Stromal cell of bone marrow (primary cell): ENCODE measurements at places on chromosomes 7 and 10.

DNA sequence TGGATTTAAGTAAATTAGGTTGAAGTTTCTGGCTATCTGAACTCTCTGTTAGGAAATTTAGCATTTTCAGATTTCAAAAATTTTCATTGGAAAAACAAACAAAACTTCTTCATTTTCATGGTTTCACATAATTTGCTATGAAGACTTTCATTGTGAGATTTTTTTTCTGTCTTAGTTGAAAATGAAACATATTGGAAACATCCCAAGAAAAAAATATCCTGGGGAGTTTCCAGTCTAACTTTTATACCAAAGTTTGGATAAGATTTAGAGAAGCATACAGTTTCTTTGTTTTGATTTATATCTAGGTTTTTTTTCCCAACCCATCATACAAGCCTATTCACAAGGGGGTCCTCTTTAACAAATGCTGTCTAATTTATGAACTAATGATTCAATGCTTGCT, 300.5 kb upstream of the SEMA3A start:
- no peak for DNase-seq

GRCh38 chr7:139582671-139583155, 59.2 kb downstream of the CLEC2L start:
- DNase-seq, result no peak

DNA sequence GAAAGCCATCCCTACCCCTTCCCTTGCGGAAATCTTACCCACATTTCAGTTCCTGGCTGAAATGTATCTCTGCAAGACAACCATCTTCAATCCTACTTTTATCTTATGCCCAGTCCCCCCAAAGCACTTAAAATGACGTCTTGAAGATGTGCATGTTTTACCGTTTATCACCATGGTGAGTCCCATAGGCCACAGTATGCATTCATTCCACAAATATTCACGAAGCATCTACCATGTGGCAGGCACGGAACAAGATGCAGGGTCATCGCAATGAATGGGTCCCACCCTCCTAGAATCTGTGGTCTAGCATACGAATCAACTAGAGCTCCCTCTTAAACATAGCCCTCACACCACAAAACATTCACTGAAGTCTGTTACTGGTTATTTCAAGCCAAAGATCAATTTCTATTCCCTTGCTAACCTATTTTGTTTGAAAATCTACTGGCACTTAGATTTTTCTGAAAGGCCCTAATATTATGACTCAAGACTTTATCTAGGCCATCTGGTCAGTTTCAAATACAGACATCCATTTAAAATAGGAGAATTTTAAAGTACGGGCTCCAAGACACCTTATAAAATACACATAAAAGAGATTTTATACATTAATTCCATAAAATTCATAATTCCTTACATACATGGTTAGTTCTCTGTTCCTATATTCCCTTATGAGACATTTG, 99.4 kb downstream of the PARD3 start:
- no peak for DNase-seq

DNA sequence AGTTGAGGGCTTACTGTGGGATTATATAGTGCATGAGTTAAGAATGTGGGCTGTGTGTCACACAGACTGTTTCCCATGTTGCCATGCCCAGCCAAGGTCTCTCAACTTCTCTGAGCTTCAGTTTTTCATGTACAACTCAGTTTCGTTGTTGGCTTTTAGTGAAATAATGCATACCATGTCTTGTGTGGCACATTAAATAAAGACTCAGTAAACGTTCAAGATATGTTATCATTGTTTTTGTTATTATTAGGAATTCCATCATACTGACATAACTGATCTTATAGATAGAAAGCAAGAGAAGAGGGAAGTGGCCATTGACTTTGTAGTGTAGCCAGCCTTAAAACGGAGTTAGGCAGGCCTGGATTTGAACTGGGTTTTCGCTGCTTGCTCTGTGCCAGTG, 2.9 kb downstream of the CDK14 start:
- DNase-seq, result no peak

DNA sequence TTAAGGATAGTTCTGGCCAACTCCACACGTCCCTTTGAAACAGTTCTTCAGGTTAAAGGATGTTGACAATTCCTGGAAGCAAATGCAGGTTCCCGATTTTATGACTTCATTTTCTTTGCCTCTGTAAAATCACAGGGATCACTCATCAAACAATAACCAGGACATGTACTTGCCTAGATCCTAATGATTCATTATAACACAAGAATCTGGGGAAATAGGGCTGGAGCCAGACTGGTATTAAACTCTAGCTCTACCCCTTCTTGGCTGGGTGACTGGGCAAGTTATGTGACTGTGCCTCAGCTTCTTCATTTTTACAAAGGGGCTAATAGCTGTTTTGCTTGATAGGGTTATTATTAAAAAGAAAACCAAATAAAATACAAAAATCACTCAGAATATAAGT, 56.0 kb upstream of the KCND2 start:
- DNase-seq, result no peak

GRCh38 chr7:3191548-3191947, 109.5 kb upstream of the SDK1 start:
- no peak for DNase-seq

- DNase-seq, result no peak
Observed at GRCh38 chr7:155405399-155406318, 52.3 kb upstream of the EN2 start.

- no peak for DNase-seq
Observed at GRCh38 chr10:89309156-89310055, 7.6 kb downstream of the IFIT2 start.

GRCh38 chr7:41998041-41998440, 239.0 kb downstream of the GLI3 start:
- no peak for DNase-seq

DNA sequence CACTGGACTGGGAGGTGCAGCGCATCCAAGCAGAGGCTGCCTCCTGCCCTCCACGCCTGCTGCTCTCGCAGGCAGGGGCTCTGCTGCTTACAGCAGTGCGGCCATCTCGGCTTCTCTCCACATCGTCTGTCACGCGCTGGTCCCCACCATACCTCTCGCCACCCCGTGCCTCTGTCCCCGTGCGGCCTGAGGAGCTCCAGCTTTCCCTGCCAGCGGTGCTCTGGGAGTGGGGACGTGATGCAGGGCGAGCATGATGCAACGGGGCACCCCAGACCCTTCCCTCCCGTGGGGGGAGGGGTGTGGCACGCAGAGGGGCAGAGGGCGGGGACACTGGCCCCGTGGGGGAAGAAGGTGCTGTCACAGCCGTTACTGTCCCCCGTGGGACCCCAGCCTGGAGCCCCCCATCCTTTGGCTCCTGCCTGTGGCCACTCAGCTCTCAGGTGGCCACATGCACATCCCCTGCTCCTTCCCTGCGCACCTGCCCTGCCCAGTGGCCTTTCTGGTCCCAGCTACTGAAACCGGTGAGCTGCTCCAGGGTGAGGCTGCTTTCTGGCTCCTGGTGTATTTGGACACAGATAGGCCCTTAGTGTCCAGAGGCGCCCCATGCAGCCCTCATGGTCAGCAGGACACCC, 9.0 kb downstream of the GET4 start:
- DNase-seq, result no peak

DNA sequence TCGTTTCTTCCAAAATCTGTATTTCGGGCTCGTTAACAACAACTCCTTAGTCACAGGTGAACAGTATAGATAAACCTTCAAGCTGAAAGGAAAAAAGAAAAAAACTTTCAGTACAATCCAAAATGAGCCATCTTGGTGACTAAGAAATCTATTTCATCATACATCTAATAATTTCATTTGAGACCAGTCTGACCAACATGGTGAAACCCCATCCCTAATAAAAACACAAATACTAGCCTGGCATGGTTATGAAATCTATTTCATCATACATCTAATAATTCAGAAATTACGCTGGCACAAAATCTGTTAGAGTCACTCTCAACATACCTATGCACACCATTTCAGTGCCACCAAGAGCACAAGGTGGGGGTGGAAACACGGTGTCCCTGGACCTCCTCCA, 8.8 kb downstream of the DCLRE1C start:
- DNase-seq, result no peak

- DNase-seq, result peak; percentile 29
Observed at GRCh38 chr7:97971990-97972943, 17.7 kb downstream of the OCM2 start.

- peak; percentile 31 for DNase-seq
Observed at GRCh38 chr7:135758531-135758932, 9.9 kb upstream of the FAM180A start.

DNA sequence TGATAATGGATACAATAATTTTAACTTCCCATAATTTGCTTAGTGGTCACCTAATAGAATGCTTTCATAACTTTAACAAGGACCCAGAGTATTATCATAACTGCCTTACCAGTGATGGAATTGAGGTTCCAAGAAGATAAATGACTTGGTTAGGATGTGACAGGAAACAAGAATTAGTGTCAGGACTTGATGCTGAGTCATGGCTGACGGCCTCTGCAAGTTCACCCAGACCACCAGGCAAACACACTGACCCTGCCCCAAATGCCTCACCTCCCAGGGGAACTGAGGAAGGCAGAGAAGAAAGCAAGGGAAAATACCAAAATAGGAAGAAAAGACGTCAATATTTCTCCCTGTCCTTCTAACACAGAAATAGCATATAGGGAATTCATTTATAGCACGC, 636.3 kb downstream of the PARD3 start:
- DNase-seq, result no peak

DNA sequence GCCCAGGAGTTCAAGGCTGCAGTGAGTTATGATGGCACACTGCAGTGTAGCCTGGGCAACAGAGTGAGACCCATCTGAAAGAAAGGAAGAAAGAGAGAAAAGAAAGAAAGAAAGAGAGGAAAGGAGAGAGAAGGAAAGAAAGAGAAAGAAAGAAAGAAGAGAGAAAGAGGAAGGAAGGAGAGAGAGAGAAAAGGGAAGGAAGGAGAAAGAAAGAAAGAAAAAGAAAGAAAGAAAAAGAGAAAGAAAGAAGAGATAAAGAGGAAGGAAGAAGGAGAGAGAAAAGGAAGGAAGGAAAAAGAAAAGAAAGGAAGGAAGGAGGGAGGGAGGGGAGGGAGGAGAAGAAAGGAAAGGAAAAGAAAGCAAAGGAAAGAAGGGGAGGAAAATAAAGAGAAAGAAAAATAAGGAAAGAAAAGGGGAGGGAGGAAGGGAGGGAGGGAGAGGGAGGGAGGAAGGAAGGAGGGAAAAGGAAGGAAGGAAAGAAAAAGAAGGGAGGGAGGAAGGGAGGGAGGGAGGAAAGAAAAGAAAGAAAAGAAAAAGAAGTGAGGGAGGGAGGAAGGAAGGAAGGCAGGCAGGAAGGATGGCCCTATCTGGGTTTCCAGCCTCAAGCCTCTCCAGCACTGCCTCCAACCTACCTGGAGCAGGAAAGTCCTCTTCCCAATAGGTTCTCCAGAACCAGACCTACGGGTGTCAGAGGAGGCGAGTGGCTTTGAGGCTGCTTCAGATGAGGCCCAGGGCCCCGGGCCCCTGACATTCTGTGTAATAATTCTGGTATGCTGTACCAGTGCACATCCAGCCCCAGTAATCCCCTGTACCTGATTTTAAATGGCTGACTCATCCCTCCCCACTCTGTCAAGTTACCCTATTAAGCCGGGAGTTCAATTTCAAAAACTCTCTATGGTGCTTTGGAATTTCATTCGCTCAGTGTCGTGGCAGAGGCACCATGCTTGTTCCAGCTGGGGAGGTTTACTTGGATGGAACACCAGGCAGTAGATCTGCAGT, 6.8 kb upstream of the PARD3 start:
- DNase-seq, result no peak

- no peak for DNase-seq
Observed at GRCh38 chr7:76326646-76327233, 24.3 kb downstream of the HSPB1 start.

DNA sequence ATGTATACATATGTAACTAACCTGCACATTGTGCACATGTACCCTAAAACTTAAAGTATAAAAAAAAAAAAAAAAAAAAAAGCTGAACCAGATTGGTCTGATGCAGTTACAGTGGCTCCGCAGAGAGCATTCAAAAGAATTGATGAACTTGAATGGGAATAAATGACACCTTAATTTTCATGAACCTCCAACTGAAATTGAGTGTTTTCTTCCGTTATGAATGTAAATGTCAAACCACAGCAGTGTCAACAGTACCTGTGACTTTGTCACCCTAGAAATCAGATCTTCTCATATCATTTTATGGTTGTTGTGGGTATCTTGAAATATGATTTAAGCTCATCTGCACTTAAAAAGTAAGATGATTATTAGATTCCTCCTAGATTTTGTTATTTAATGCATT, 32.7 kb upstream of the SRGN start:
- no peak for DNase-seq

GRCh38 chr10:34916314-34916713, 101.2 kb upstream of the PARD3 start:
- DNase-seq, result peak; percentile 75

DNA sequence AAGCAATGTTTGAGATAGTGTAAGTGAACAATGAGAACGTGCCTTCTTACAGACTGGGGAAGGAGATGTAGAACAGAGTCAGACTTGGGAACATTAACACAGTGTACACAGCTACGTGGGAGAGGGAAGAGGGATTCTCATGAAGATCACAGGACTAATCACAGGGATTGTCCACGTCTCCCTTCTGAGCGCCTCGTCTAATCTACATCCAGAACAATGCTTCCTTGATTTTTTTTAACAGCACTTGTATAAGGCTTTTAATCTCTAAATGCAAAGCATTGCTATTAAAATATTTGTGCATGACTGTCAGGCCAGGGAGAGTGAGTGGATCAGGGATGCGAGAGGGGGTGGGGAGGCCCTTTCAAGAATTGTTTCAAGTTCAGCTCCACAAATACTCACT, 62.7 kb downstream of the MET start:
- DNase-seq, result no peak

- DNase-seq, result no peak
Observed at GRCh38 chr7:156639426-156640256, 933 bp upstream of the RNF32 start.

DNA sequence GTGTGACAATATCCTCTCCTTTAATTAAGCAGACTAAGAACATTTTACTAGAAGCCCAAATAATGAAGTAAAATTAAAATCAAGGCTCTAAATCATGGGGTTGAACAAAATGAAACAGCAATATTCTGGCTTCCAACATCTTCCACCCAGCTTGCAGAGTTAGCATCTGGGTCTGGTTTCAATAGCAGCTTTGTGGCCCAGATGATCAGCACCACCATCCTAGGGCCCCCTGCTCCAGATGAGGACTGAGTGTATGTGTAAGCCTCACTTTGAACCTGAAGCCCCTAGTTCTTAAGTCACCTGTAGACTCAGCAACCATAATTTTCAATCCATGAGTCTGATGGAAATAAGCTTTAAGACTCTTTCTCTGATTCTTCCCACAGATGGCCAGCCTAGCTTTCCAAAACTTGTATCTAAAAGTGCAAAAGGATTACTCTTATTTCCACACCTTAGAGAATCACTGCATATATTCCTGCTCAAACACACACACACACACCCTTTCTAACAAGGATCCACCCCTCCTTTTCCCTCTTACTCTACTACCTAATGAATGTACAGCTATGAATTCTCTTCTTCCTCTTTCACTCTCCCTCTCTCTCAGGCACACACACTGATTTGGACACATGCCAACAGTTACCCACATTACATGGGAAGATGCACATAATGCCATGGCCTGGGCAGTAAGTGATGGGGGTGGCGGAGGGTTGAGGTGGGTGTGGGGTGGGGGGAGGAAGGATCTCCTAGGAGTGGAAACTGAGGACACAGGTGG, 3.5 kb downstream of the DENND11 start:
- DNase-seq, result no peak
